Activated CD4-positive, alpha-beta memory T cell treated with anti-CD3 and anti-CD28 coated beads for 36 hours (primary cell): ENCODE measurements at places on chromosomes 1 and 21.

DNA sequence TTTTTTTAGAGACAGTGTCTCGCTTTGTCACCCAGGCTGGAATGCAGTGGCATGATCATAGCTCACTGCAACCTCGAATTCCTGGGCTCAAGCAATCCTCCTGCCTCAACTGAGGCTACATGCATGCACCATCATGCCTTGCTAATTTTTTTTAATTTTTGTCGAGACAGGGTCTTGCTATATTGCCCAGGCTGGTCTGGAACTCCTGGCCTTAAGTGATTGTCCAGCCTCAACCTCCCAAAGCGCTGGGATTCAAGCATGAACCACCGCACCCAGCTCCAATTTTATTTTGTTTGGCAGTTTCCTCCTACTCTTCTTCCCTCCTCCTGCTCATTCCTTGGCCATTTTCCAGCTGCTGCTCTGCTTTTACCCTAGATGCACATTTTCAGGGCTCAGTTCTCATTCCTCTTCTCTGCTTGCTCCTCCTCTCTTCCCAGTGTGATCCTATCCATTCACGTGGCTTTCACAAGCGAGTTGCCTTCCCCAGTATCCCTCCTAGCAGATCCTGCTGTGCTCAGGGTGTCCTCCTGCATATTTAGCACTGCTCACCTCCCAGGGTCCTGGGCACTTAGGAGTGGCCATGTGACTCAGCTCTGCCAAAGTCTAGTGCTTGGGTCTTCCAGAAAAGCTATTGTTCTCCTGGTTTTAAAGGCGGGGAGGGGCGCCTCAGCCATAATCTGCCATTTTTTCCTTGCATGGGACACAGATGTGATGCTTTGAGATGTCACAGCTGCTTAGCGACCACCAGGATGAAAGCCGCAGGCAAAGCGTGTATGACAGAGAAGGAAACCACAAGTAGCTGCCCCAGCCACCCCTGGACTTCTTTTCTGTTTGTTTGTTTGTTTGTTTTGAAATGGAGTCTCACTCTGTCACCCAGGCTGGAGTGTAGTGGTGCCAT, 33.7 kb downstream of the PSEN2 start:
- no peak for DNase-seq

- no peak for DNase-seq
Observed at GRCh38 chr1:47996406-47997226, 569 bp downstream of the TRABD2B start.

DNA sequence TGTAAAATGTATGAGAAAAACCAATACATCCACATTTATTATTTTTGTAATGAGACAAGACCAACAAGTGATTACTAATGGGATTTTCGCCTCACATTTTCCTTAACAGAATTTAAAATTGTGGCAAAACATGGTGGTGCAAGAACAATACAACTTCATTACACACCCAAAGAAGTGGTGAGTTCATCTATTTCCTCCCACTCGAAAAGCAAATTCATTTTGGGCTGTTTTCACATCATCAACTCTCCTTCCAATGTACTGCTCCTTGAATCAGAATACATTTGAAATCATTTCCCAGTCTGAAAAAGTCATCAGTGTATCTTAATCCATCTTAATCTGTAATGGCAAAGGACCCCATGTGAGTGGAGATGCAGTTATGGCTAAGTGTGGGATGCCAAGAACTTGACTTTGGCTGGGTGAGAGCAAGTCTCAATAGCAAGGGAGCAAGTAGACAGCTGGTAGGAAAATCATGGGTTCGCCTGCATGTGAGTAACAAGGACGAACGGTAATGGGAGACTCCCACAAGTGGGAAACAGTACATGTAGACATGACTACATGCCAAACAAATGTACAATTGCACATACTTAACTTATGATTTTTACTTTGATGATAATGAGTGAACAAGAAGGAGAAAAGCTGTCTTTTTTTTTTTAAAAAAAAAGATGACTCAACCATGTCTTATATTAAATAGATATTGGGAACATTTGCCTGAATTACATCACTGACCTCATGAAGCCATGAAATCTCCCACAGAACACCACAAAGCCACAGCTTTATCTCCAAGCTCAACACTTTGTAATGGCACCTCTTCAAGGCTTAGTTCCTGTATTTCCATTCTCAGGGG, 46.0 kb downstream of the RUNX1 start:
- DNase-seq: no peak

GRCh38 chr1:3418600-3418999, 35.9 kb upstream of the ARHGEF16 start:
- no peak for DNase-seq

DNA sequence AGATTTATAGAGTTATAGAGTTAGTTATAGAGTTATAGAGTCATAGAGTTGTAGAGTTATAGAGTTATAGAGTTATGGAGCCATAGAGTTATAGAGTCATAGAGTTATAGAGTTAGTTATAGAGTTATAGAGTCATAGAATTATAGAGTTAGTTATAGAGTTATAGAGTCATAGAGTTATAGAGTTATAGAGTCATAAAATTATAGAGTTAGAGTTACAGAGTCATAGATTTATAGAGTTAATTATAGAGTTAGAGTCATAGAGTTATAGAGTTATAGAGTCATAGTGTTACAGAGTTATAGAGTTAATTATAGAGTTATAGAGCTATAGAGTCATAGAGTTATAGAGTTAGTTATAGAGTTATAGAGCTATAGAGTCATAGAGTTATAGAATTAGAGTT, 32.1 kb downstream of the UBASH3A start:
- no peak for DNase-seq

GRCh38 chr1:45393718-45394302, 53.6 kb upstream of the MUTYH start:
- peak; percentile 36 for DNase-seq

- peak; percentile 77 for DNase-seq
Observed at GRCh38 chr21:33949516-33950430, 34.2 kb upstream of the ATP5PO start.

DNA sequence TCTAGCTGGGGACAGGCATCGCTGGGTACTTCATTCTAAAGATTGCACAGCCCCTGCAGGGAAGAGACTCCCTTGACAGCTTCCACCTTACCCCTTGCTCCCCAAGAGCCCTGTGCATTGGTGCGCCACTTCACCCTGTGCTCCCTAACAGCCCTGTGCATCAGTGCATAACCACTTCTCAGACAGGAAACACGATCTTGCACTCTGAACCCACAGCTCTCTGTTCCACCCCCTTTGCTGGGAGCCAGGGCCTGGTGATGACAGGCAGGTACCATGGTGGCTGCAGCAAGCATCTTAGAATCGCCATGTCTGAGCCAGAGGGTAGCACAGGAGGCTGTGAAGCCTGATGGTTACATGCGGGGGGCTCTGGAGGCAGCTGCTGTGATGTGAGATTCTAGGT, 5.0 kb downstream of the ALPL start:
- no peak for DNase-seq

- DNase-seq: no peak
Observed at GRCh38 chr1:20958430-20958829, 171.3 kb upstream of the HP1BP3 start.

GRCh38 chr1:228190182-228190581, 17.7 kb upstream of the OBSCN start:
- no peak for DNase-seq

DNA sequence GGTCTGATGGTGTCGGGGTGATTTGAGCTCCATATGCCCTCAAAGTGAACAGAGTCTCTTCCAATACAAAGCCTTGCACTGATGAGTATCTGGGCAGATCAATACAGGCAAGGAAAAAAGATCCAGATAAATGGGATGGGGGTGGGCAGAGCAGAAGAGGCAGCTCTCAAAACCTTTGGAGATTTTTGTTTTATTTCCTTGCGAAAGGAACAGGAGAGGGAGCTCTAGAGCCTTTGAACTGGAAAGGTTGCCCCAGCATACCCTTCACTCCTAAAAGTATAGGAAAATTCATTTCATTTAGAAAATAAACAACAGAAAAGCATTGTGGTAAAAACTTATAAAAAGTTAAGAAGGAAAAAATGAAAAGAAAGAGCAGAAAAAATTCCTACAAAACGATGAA, 31.4 kb upstream of the OLIG2 start:
- DNase-seq: no peak

DNA sequence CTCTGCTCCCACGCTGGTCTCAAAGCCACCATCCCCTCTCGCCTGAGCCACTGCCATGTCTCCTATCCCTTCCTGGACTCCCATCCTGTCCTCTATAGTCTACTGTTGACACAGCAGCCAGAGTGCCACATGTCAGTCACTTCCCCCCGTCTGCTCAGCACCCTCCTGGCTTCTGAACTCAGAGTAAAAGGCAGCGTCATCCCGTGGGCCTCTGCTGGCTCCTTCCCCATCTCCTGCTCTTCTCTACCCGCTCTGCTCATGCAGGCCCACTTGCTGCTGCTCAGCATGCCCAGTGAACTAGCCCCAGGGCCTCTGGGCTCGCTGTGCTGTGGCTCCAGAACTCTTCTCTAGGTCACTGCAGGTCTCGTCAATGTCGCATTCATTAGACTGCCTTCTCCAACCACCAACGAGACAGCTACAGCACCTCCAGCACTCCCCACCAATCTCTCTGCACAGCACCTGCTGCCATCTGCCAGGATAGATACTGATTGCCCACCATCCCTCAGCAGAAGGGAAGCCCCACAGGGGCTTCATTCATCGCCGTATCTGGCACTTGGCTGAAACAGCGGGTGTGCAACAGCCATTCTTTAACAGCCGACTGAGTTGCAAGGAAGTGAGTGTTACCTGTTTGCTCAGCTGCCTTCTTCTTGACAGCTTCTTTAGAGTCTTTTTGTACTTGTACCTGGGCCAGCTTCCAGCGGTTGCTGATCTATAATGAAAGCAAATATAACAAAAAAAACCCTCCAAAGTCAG, 11.8 kb upstream of the SRM start:
- DNase-seq: no peak

GRCh38 chr1:220045356-220046051, 801 bp downstream of the EPRS1 start:
- peak; percentile 43 for DNase-seq

DNA sequence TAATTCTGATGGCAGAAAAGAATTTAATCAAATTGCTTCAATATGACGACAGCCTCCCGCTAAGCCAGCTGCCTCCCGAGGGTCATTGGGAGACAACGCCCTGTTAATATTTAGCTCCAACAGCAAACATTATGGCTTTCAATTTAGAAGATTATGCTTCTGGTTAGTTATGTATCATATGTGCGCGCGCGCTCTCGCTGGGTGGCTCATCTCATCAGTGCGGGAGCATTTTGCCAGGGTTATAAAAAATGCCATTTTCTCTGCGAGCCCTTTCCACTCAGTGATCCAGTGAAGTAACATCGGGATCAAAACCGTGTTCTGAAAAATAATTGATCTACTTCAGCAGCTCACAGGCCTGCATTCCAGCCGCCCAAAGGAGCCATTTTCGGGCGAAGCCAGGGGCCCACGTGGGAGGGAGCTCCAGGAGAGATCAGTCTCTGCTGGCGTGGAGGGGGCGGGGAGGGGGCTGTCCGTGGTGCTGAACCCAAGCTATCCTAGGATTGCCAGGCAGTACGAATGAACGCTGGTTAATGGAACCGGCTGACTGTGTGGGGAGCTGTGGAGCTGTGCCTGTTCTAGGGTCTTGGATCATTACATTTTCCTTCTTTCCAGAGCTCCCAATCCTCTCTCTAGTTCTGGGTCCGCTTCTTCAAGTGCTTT, 219.1 kb upstream of the ZC3H12A start:
- peak; percentile 34 for DNase-seq

- no peak for DNase-seq
Observed at GRCh38 chr1:92317836-92318493, 19.1 kb downstream of the RPAP2 start.

DNA sequence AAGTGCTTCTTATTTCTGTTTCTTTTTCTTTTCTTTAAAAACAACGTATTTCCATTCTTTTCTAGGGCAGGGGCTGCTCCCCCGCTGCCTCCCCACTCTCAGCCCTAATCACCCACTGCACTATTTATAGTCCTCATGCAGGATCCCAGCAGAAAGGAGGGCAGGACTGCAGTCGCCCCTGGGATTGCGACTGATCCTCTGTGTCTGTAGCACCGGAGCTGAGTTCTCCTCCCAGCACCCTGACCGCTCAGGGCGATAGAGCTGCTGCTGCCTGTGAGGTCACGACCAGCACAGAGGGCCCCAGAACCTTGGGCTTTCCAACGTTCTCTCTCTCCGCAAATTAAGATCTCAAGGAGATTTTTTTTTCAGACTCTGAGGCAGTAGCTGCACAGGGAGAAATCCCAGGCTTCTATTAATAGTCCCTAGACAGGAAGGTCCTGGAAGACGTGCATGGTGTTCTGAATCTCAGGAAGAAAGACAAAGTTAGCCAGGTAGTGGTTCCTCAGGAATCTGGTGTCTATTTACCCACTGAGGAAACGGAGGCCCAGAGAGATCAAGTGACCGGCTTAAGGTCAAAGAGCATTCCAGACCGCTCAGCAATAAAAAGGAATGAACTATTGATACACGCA, 46.8 kb downstream of the PRAMEF20 start:
- DNase-seq: no peak

DNA sequence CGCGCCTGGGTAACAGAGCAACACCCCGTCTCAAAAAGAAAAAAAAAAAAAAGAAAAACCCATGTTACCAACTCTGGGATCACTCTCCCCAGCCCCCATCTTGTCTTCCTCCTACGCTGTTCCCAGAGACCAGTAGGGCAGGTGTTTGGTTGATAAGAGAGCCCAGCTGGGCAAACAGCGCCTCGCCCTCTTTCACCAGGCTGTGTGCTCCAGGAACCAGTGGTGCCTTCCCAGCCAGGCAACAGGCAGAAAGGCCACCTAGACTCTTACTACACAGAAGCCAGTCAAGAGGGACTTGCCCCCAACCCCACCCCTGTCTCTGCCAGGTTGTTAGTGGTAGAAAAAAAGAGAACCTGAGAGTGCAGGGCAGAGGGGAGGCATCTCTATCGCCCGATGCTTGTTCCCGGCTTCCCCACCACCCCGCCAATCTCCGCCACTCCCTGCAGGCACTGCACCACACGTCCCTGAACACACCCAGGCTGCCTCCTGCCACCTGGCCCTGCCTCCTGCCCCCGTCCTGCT, 14.0 kb upstream of the CTRC start:
- no peak for DNase-seq

DNA sequence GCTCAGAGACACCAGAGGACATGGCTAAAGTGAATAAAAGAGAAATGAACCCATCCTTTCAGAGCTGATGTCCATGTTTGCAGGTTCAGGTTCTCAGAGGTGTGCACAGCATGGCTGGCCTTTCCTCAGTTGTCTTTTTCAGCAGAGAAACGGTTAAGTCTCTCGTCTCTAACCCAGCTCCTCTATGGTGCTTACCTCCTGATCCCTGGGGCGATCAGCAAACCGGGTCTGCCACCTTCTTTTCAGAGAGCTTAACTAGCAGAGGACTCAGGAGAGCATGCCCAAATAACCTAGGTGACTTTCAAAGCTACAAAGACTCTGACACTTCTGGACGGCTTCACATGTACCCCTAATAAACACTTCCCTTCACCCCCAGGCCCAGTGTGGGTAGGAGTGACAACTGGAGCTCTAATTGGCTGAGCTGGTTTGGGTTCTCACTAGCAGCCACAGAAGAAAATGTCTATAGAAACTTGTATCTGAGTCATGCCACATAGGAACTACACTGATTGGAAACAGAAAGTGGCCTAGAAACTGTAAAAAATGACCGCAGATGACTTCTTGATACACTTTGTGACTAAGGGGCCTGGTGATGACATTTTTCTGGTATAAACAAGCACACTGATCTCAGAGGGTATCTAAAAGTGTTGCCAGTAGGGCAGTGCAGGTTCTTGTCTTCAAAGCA, at the start of gene AIM2:
TSS of gene AIM2 (minus strand) at position 329 of the 682 bp plus-strand sequence. CDS start 3,267 bp downstream, outside the sequence.
- peak; percentile 87 for DNase-seq
